Activated CD4-positive, alpha-beta T cell treated with anti-CD3 and anti-CD28 coated beads, Interleukin-2, amount 10 ng/mL, durations not matched to agents 7 days and 5 days (primary cell): ENCODE measurements at places on chromosomes 12 and 14. TPM values are rescaled to one million over a fixed set of nuclear protein-coding genes. Genes with fewer than 3 reads are reported as not detected.

The JDP2 gene
- total RNA-seq = 1.6 TPM

The TCL1B gene
- total RNA-seq = not detected

The IQSEC3 gene
- not detected for total RNA-seq

- DNase-seq = no peak
Observed at GRCh38 chr12:21252070-21252469, 82.6 kb downstream of the SLCO1A2 start.

DNA sequence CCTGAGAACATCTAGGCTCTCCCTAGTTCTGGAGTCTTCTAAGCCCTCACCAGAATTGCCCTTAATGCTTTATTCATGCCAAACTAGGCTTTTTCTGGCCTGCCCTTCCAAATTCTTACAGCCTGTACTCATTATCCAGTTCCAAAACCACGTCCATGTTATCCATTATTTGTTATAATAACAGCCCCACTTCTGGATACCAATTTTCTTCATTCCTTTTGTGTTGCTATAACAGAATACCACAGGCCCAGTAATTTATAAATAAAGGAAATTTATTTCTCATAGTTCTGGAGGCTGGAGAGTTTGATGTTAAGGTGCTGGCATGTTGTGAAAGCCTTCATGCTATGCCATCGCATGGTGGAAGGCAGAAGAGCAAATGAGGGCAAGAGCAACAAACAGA is 68.0 kb upstream of the AMIGO2 start:
- no peak for DNase-seq

DNA sequence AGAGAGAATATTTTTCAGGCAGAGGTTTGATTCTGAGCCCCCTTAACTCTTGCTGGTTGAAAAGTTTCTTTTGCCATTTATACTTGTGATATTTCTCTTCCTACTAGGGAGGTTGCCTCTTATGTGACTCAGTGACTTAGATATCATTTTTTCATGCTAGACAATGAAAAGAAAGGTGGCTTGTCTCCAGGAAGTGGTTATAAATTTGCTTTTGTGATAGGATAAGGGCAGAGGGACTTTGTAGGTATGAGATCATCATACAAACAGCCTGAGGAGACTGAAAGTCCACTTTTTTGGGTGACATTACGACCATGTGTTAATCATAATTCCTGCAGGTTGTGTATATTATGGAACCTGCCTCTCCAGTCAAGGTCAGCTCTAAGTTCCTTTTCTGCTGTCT is 35.8 kb downstream of the ACSM4 start:
- no peak for DNase-seq
